NCI-H1092 treated with DMSO at 0.1 percent for 48 hours (cell line): ENCODE measurements at places on chromosomes 12 and 14.

DNA sequence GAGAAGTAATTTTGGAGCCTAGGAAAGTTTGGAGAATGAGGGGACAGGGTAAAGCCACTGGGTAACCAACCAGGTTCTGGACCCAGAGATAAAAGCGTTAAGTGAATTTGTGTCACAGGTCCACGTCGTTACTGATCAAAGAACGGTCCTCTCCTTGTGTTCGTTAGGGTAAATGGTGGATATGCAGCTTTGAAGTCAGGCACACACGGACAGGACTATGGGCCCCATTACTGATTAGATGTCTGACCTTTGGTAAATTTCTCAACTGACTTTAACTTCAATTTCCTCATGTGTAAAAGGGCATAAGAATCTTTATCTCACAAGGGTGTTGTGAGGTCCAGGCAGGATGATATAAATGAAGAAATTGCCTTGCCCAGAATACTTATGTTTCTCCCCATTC lies 76.6 kb downstream of the EMP1 start:
- DNase-seq, result no peak

GRCh38 chr12:46872135-46872534 lies 46.3 kb upstream of the SLC38A4 start:
- DNase-seq, result no peak

- DNase-seq, result no peak
These were observed 1.9 kb downstream of the CCNB1IP1 start for GRCh38 chr14:20331053-20331613.

GRCh38 chr14:74937171-74937570 lies 14.1 kb upstream of the RPS6KL1 start:
- no peak for DNase-seq

GRCh38 chr12:386651-387050 lies 2.5 kb downstream of the KDM5A start:
- no peak for DNase-seq

- DNase-seq, result no peak
These were observed 53.1 kb downstream of the GUCY2C start for GRCh38 chr12:14643251-14643650.

- DNase-seq, result no peak
These were observed 29.8 kb upstream of the OAS1 start for GRCh38 chr12:112877006-112877405.

GRCh38 chr14:99573000-99573330 lies 31.0 kb downstream of the CCDC85C start:
- peak; percentile 44 for DNase-seq

DNA sequence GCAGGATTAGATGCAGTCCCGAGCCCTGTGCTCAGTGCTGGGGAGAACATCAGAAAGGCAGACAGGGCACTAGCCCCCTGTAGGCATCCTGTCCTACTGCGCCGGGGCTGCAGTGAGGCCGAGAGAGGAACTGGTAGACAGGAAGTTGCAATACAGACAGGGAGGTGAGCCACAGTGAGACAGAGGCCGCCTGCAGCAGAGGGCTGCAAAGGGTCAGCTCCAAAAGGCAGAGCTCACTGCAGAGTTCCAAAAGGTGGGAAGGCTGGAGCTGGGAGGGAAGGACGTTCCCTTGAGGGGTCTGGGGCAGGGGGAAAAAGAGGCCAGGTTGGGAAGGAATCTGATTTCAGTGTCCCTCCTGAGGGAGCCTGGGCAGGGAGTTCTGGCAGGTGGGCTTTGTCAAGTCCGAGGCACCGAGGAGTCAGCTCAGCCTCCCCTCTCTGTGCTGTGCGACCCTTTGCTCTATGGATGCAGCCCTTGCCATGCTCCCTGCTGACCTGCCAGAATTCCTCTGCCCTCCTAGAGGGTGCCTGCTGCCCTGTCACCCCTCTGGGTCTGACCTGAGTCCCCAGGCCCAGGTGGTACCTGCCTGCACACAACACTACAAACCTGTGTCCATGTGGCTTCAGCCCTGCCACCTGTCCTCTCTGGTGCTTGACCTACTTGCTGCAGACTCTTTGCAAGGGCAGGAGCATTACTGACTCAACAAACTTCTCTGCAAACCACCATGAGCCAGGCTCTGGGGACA lies 63.5 kb downstream of the PRMT8 start:
- no peak for DNase-seq

DNA sequence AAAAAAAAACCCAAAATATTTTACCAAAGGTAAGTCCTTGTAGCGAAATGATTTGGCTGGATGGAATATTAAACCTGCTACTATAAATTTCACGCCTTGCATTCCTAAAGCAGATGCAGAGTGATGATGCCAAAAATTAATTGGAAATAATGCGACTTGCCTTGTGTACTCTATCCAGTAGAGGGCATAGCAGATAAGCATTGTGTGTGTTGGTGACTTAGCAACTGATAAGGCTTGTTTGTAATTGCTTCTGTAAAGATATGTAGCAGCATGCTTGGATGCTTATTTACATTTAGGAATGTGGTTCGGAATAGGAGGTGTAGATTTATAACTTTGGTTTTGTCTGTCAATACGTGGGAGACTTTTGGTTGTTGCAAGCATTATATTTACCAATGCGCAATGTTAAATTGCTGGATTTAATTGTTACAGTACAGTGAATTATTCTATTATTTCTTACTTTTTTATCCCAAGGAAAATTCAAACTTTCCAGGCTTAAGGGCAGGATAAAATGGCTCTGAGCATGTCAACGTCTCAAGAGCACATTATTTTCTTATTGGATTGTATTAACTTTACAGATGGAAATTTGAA lies 80.5 kb downstream of the TMEM260 start:
- peak; percentile 66 for DNase-seq

DNA sequence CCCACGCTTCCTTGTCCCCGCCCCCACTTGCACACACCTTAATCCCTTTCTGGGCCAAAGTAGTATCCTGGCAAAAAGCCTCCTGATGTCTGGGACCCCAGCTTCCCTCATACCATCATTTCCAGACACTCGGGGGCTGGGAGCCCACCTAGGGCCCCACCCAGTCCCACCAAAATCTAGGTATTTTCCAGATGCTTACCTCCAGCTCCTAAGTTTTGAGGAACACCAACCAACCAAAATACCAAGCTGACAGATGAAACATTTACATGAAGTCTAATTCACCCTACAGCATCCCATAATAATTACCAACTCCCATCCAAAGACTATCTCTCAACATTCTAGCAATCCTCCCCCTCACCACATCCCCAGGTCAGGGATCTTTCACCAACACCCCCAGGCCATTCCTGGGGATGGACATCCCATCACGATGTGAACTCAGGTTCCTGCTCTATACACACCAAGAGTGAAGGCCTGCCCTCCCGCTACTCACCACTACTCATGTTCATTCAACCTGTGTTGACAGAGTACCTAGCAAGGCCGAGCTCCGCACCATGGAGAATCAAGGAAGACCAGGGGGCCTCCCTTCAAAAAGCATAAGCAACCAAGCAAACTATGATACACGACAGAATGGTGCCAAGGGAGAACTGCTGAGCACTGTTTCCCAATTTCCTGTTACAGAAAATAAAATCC lies 1.6 kb upstream of the CHD4 start:
- no peak for DNase-seq

DNA sequence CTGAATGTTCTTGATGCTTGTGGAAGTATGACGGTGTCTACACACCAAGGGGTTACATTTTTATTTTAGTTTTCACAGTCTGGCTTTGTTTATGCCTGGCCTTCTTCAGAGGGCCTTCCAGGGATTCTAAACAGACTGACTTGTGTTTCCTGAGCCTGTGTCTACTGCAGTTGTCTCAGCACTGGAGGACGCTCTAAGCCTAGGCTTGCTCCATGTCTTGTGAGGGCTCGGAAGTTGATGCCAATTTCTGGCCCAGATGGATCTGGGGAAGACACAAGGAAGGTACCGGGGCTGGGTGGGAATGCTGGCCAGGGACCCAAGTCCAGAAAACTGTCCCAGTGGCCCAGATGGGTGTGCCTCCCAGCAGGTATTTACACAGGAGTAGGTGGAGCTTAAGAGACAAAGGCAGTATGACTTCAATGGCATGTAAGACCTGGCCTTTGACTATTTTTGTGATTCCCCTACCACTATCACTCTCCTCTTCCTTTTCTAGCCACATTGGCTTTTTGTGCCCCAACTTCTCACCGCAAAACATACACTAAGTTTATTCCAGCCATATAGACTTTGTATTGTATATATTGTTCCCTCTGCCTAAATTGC lies 56.9 kb downstream of the GPR137C start:
- no peak for DNase-seq

- DNase-seq, result no peak
These were observed 176.8 kb downstream of the PHLDA1 start for GRCh38 chr12:75854681-75855309.

DNA sequence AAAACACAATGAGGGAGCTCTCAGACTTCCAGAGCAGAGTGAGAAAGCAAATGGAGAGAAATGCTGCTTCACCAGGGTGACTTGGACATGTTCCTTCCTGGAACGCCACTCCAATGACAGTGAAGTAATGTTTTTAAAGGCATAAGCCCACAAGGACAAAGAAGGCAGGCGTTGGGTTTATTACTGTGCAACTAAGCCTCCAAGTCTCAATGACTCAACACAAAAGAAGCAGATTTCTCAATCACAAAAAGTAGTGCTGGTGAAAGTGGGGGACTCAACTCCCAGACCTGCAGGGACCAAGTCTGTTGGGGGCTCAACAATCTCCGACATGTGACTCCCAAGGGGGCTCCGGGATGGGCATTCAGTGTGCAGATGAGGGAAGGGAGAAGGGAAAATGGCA lies 505.2 kb downstream of the BCL11B start:
- DNase-seq, result no peak

GRCh38 chr12:25764409-25764808 lies 194.1 kb upstream of the RASSF8 start:
- no peak for DNase-seq

- DNase-seq, result peak; percentile 16
These were observed 12.7 kb downstream of the C14orf132 start for GRCh38 chr14:96051642-96052540.

GRCh38 chr14:35414365-35414764 lies 9.8 kb upstream of the NFKBIA start:
- DNase-seq, result no peak

DNA sequence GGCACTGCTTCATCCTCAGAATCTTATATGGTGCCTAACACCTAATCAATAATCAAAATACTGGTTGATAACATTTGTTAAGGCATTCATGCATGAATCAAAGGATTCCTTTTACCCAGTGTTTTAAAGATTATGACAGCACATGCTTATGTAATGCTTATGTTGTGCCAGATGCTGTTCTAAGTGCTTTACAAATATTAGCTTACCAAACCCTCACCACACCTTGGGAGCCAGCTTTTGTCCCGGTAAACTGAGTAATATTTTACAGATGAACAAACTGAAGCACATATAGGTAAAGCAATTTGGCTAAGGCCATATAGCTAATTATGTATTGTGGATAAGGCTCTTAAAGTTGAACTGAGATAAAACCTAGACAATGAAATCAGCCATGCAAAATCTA lies 209.2 kb downstream of the ALX1 start:
- DNase-seq, result peak; percentile 57

- no peak for DNase-seq
These were observed 13.3 kb downstream of the SENP1 start for GRCh38 chr12:48092611-48093010.

- DNase-seq, result no peak
These were observed 149.0 kb upstream of the RMST start for GRCh38 chr12:97313471-97314190.

DNA sequence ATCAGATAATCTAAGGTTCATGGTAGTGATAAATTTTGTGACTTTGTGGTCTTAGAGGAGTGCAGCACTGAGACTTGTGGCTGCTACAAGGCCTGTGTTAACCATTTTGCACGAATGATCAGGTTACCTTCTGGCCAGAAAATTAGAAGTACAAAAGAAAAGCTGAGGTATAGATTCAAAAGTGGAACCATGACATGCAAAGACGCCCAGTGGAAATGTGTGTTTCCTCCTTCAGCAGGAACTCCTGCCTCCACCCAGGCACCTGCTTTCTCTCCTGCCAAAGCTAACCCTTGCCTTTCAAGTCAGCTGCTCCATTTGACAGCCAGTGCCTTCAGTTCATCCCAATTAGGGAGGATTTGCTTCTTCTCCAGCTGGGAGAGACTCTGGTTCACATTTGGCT lies 10.1 kb downstream of the PDE6H start:
- DNase-seq, result no peak

DNA sequence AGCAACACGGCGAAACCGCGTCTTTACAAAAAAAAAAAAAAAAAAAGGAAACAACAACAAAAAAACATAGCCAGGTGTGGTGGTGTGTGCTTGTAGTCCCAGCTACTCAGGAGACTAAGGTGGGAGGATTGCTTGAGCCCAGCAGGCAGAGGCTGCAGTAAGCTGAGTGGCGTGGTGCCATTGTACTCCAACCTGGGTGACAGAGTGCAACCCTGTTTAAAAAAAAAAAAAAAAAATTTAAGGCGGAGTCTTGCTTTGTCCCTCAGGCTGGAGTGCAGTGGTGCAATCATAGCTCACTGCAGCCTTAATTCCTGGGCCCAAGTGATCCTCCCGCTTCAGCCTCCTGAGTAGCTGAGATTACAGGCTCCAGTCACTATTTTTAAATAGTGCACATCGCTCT lies 18.2 kb upstream of the FIGNL2 start:
- no peak for DNase-seq

GRCh38 chr12:121918679-121919038 lies 267 bp downstream of the CFAP251 start:
- DNase-seq, result no peak

GRCh38 chr12:116113398-116114130 lies 163.9 kb downstream of the MED13L start:
- DNase-seq, result no peak

DNA sequence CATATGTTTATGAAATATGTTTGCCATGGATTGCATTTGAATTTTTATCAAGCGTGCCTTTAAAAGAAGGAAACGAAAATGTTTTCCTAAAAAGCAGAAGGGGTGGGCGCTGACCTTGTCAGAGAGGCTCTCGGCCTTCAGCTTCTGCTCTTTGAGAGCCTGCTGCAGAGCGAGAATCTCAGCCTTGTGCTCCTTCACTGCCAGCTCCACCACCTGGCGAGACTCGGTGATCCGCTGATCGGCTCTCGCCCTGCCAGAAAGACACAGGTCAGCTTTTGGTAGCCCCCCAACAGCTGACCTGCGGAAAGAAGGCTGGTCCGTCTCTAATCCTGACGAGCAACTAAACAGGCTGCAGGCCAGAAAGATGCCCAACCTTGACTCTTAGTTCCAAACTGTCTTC lies 62.4 kb downstream of the PRKAB1 start:
- DNase-seq, result no peak

- DNase-seq, result peak; percentile 64
These were observed 54.3 kb upstream of the PPP2R5C start for GRCh38 chr14:101707068-101707842.
